H9 (cell line): ENCODE measurements at places on chromosomes 4 and X. TPM values are rescaled to one million over a fixed set of nuclear protein-coding genes. Genes with fewer than 3 reads are reported as not detected.

The TMEM156 gene
- not detected in 2 replicates for total RNA-seq

- no peak for DNase-seq
Measured at GRCh38 chr4:55736605-55737183, 82.9 kb upstream of the EXOC1L start.

DNA sequence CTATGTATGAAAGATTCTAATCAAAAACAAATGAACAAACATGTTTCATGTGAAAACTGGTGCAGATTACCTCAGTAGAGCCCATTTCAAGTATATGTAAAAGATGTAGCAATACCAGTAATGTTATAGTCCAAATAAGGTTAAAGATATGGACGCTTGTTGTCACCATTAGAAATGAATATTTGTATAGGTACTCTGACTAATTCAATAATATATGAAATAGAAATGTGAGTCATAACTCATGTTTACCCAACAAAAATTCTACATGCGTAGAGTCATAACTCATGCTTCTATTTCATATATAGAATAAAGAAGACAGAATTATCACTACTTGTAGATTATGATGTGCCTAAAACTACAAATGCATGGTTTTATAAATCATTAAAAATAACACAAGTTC lies 739.1 kb upstream of the DIAPH2 start:
- no peak for DNase-seq

GRCh38 chr4:82560853-82561785 lies 669 bp downstream of the TMEM150C start:
- peak; percentile 35 for DNase-seq

DNA sequence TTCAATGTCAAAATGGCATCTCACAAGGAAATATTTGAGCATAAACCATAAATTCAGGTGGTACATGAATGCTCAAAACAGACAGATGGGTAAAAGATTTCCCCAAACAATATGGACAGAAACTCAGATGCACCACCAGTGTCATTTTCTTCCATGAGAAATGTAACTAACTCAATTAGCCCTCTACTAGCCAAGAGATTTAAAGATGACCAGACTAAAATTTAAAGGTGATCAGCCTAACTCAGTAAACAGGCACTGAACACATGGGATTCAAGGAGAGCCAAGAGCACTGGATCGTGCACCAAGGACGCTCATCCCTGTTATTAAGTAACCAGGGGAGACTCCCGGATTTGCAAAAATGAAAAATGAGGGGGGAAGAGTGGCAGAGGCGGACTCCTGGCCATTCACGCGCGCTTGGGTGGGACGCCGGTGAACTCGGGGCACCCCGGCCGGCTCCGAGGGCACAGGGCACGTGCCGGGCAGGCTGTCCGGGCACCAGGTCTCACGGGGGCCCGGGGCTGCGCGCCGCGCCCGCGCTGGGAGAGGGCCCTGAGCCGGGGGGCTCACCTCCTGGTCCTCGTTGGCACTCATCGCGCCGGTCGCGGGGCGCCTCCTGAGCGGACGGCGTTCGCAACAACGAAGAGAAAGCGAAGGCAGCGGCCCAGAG lies 490 bp downstream of the RWDD4 start:
- peak; percentile 32 for DNase-seq

The MMRN1 gene
- total RNA-seq, result not detected in 2 replicates

- no peak for DNase-seq
Measured at GRCh38 chr4:16197876-16198665, 28.2 kb downstream of the TAPT1 start.

- peak; percentile 50 for DNase-seq
Measured at GRCh38 chr4:110633358-110634341, 10.8 kb upstream of the PITX2 start.
